ENCODE measurements at places on chromosomes 5 and 9.

GRCh38 chr9:133855802-133856521, 117.8 kb upstream of the SARDH start:
- no peak for DNase-seq

DNA sequence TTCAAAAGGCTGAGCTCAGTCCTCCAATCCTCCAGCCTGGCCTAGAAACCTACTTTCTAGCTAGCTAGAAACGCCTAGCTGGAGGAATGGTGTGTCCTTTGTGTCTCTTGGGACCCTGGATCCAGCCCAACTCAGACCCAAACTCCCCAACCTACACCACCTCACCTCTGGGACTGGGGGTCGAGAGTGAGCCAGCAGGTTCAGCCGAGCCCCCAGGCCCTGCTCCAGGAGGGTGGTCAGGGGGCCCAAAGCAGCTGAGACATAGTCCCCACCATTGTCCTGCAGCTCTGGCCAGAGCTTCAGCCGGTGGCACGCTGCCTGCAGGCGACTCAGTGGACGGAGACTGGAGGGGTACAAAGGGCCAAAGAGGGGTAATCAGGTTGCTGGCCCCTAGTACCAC, 6.2 kb downstream of the NOL6 start:
- DNase-seq, result no peak

- no peak for DNase-seq
Measured at GRCh38 chr9:126872516-126872915, 12.1 kb downstream of the ZBTB34 start.

DNA sequence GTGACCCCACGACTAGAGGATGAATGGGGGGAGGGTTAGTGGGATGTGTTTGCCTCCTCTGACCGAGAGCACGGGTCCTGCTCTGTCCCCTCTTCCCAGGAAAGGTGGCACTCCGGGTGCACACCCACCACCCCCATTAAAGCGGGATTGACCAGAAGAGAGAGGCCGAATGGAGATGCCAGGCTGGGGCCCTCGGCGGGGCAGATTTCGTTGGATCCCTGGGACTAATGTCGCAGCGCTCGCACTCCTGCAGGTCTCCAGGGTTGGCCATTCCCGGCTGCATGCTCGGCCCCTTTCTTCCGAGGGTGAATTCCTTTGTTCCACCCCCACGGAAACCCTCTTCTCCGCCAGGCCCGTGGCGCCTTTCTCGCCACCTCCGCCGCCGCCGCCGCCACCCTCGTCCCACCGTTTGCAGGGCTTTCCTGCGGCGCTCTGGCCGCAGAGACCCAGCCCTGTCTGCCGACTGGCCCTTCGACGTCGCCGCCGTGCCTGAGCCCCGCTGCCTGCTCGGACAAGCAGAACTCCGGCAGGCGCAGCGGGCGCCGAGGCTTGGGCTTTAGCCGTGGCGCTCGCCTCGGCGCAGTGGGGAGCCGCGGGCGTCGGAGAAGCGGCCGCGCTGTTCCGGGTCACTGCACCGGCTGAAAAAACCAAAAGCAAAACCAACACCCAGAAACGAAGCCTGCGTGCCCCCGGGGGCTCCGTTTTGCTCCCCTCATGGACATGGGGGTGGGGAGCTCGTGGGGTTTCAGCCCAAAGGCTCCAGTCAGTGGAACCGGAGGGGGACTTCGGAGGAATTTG, 11.8 kb downstream of the LMX1B start:
- DNase-seq, result no peak

GRCh38 chr5:116883875-116884274, 309.3 kb upstream of the SEMA6A start:
- no peak for DNase-seq
